ENCODE measurements at places on chromosomes 7 and 10. TPM values are rescaled to one million over a fixed set of nuclear protein-coding genes. Genes with fewer than 3 reads are reported as not detected.
A peak's percentile ranks its signal among the peaks of the same experiment; 100 is the strongest.

DNA sequence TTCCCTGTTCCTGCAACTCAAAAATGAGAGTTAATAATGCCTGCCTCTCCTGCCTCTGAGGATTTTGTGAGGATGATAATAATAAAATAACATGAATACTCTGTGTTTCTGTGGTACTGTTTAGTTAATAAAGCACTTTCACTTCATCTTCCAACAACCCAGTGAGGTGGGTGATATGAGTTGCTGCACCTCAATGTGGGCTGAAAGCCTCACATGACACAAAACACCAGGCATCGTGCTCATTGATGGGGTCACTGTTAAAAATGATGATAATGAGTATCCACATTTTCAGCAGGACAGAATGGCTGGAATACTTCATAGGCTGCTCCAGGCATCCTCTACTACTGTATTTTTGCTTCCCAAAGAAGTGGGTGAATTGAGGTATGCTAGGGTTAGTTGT, 222.8 kb upstream of the NRP1 start:
- no peak for DNase-seq

The LRRC27 gene
- 3.7 TPM for total RNA-seq

The SPDYE16 gene
- total RNA-seq: 0.34 TPM

The AKR1D1 gene
- not detected for total RNA-seq

The NUPR2 gene
- not detected for total RNA-seq

The KCNH2 gene
- 82.1 TPM for total RNA-seq

The PILRA gene
- total RNA-seq: 3.7 TPM

GRCh38 chr7:64853679-64854078, 49.4 kb upstream of the ZNF273 start:
- no peak for DNase-seq

DNA sequence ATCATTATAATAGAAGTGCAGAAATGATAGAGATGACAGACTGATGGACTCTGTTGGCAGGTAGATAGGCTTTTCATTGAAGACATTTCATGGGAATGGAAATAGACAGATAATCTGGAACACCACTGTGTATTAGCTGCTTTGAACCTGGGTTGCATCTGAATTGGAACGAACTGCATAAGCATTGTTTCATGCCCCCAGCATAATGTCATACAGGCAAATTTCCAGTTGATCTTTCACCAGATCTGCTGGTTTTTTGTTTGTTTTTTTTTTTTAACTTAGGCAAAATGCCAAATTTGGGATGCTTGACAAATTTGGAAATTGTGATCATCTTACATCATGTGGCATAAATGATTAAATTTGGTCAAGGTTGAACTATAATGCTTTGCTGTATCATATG, 172.1 kb upstream of the AOAH start:
- DNase-seq: no peak

The HYAL4 gene
- total RNA-seq: not detected

- DNase-seq: no peak
These were observed 20.6 kb upstream of the USP6NL start for GRCh38 chr10:11631890-11632587.

- DNase-seq: no peak
These were observed 297.8 kb downstream of the DNAJB6 start for GRCh38 chr7:157634401-157635147.

The CNNM1 gene
- total RNA-seq: 0.05 TPM

GRCh38 chr7:121102619-121103018, 114.1 kb downstream of the CPED1 start:
- no peak for DNase-seq

DNA sequence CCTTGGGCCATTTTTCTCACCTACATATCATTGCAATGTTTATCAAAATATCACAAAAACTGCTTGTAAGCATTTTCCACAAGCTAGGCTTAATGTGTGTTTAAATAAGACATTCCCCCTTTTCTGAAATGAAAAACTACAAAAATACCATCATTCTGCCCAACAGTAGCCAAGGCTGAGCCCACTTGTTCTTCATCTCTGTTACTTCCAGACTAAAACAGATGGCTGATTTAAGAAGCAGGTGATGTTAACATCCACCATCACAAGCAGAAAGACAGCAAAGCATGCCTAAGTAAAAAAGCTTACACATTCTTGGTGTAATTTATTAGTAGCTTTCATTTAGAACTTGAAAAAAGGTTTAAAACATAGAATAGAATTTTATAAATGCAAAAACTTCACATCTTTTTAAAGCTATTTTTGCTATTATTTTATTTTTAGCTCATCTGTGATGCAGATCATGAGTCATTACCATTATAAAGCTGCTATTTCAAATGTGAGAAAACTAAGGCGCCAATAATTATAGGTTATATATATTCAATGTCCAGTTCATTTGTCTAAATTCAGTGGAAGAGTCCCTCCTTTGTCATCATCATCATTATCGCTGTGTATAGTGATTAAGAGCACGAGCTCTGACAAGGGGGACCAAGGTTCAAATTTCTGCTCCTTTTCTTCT, 109.4 kb downstream of the RELN start:
- no peak for DNase-seq

The FEZF1 gene
- total RNA-seq: not detected

DNA sequence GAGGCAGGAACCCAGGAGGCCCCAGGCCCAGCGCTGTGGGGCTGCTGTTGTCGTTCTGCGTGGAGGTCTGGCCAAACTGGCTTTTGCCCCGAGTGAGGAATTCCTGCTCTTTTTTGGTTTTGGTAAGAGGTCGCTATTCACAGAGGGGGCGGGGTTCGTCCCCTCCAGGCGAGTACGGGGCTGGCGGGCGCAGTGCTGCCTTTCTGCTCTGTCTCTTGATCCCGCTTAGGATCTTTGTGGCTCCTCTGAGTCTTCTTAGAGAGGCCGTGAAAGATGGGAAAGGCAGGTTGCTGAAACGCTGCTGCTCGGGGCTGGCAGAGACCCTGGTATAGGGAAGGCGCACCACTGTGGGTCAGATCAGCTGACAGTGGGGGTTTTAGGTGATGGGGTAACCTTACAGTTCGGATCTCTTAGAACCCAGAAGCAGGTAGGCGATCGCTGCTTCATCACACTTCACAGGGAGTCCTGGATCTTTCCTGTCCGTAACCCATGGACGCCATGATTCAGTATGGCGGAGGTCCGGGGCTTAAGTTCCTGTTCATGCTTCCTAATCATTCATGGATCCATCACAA, 136.7 kb downstream of the KIF20B start:
- DNase-seq: no peak

DNA sequence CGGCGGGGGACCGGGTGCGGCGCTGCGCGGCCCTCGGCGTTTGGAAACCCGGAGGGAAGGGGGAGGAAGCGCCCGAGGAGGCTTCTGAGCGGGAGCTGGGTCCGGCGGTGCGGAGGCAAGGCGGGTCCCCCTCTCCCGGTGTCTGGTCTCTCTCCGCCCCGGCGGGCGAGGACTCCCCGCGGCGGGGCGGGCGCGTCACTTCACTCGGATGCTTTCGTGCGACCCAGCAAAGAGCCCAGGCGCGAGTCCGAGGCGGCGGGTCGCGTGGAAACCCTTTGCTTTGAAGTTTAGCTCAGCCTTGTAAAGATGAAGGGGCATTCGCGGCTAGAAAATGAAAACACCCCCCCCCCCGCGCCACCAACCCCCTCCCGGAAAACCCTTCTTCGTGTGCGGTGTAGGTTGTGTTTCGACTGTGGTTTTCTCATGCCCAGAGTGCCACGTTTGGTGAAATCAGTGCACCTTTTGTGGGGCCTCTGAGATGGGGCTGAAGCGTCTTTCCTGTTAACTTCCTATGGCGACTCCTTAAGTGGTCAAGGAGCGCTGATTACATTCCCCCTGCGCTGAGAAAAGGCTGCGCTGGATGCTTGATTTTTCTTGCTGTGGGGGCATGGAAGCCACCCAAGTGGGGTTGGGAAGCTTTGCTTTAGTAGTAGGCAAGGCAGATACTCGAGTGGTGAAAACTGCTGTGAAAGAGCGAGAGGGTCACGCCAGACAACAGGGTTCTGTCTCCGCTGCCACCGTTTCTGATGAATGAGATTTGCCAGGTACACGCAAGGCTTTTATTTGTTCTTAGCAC, 876 bp downstream of the GNAI1 start:
- DNase-seq: no peak

DNA sequence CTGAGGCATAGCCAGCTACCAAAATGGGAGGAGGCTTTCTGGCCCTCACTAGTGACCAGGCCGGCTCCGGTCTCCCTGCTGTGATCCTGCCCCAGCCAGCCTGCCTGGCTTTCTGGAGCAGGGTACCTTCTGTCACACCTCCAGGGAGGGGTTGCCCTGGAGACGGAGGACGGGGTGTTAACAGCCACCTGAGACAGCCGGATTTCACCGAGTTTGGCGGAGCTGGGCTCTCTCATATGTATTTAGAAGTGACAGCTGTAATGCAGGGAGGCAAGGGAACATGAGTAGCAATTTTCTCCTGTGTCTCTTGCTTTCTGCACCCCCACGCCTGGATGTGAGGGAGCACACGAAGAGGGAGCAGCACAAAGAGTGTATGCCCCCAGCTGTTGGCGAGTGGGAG, 473.3 kb downstream of the PLXNA4 start:
- DNase-seq: no peak

The HTR7 gene
- 0.31 TPM for total RNA-seq

DNA sequence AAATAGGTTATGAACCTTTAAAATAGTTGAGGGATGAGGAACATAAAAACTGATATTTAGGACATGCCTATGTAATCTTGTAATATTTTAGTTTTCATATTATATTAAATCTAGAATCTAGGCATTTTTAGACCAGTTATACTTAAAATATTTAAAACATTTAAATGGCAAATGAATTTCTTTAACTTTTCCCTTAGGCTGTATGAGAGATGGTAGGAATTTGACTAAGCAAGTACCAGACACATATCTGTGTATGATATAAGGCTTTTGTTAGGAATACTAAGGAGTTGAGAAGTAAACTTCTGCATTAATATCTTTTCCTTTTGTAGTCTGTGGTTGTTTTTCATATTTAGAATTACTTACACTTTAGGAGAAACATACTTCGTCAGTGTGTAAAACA, 25.1 kb downstream of the SEPTIN7 start:
- no peak for DNase-seq

DNA sequence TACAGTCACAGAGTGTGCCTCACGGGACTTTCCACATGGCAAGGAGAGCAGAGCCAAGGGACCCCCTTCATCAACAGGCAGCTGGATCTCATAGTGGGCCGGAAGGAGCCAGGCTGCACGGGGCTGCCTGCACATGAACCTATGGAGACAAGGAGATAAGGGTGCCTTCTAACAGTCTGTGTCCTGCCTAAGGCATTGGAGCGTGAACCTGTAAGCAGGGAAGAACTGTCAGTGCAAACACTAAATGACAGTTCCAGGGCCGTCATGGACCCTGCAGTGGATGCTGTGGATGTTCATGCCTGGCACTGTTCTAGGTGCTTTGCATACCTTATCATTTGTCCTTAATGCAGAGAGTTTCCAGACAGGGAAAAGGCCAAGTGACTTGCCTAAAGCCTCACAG, 85.9 kb downstream of the WIPF3 start:
- DNase-seq: no peak

GRCh38 chr7:6258440-6259182, 13.8 kb downstream of the CYTH3 start:
- no peak for DNase-seq

DNA sequence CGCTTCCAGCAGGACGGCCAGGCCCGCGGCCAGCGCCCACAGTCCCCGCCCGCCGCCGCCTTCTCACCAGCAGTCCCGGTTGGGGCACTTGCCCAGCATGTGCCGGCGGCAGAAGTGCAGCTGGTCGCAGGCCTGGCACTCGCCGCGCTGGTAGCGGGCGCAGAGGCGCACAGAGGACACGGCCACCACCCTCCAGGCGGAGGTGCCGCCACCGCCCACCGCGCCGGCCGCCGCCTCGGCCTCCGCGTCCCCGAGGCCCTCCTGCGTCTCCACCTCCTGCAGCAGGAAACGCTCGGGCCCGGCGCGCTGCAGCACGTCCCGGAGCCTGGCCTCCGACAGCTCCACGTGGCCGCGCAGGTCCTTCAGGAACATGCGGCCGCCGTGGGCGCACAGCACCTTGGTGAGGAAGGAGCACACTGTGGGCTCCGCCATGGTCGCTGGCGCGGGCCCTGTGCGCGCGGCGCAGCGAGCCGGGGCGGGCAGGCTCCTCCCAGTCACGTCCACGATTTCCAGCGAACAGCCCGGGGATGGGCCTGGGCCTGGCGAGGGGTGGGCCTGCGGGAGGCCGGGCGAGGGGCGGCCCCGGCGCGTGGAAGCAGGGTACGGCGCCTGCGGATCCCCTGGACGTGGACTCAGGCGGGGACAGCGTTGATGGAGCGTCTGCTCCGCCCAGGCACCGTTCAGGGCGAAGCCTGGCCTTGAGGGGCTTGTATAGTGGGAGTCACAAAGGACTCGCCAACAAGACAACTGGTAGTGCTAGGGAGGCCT, at the start of gene ZC3HAV1L:
TSS of gene ZC3HAV1L (minus strand) at position 457 of the 768 bp plus-strand sequence. CDS start at position 432, 25 bp downstream.
- DNase-seq: peak; percentile 80

The FKBP6 gene
- not detected for total RNA-seq

DNA sequence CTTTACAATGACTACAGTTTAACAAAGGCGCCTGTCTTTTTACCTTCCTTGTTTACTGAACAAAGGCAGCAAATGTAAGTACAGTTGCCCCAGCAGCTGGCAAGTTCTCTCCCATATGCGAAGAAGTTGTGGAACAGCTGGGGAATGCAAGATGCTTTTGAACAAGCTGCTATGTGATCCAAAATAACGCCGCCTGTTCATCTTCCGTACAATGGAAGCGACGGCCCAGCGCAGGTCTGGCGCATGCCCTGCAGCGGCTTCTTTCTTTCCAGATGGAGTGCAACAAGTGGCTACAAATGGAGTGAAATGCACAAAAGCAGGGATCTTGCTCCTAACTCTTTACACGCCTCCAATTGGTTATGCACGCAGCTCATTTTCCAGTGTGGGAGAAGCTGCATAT, 97.0 kb upstream of the SVIL start:
- DNase-seq: no peak

The PPP1R3C gene
- 184 TPM for total RNA-seq

GRCh38 chr10:80413271-80413996, 5.1 kb downstream of the PRXL2A start:
- peak; percentile 34 for DNase-seq

GRCh38 chr10:116170815-116171250, 102.2 kb downstream of the GFRA1 start:
- no peak for DNase-seq

- no peak for DNase-seq
These were observed 313.5 kb downstream of the TCERG1L start for GRCh38 chr10:130998046-130998435.

The OR2A1 gene
- not detected for total RNA-seq

The NEBL gene
- 506 TPM for total RNA-seq

The SFTPD gene
- total RNA-seq: 0.29 TPM

Data from left cardiac atrium (tissue), 4 donors.